ENCODE measurements at places on chromosomes 2 and 18. TPM values are rescaled to one million over a fixed set of nuclear protein-coding genes. Genes with fewer than 3 reads are reported as not detected.

SLC9A2 gene
- 0.02 TPM for total RNA-seq

CNRIP1 gene
- total RNA-seq: not detected

TMEM198 gene
- 11.6 TPM for total RNA-seq

UCN gene
- total RNA-seq: 0.36 TPM

GRCh38 chr2:201349601-201350000 lies 7.5 kb downstream of the FLACC1 start:
- no peak for DNase-seq

- DNase-seq: no peak
Observed at GRCh38 chr2:127187831-127188230, 32.3 kb downstream of the CYP27C1 start.

DNA sequence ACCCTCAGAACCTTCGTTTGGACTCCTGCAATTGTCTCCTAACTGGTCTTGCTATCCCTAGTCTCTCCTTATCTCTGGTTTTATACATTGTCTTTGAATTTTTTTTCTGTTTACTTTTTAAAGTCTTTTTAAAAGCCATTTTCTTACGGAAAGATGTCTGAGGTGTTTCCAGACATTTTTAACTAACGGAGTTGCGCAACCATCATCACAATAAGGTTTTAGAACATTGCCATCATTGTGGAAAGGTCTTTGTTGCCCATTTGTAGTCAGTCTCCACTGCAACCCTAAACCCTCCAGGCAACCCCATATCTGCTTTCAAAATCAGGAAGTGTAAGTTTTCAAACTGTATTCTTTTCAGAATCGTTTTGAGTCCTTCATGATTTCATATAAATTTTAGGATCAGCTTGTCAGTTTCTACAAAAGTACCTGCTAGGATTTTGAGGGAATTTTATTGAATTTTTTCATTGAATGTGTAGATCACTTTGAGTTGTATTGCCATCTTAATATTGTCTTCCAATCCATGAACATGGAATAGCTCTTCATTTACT lies 46.3 kb downstream of the ANKRD12 start:
- no peak for DNase-seq

DNA sequence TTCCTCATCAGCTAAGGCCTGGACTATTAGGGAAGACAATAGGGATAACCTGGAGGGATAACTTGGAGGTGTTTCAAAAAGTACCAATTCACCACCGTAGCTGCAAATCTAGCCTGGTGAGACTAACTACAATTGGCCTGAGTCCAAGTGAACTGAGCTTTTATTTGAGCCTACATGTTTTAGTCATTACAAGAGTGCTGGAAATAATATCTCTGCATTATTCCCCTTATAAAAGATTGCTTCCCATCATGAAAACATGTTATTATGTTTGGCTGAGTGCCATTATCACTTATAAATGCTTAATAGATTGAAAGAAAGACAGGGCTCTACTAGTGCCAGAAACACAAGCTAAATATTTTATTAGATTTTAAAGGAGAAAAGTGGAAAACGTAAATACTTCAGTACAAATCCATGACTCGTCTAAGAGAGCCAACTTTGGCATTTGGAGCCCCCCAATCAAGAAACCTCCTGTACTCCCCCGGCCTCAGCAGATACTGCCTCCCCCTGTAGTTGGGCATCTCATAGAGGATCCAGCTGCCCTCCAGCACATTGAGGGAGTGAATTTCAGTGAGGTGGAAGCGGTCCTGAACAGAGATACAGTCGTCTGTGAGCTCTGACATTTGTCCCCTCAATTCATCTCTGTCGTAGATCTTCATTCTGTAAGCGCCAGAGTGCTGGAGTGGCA lies 3.6 kb downstream of the CRYGB start:
- no peak for DNase-seq

GRCh38 chr2:120840795-120841487 lies 105.3 kb downstream of the GLI2 start:
- DNase-seq: no peak

DNA sequence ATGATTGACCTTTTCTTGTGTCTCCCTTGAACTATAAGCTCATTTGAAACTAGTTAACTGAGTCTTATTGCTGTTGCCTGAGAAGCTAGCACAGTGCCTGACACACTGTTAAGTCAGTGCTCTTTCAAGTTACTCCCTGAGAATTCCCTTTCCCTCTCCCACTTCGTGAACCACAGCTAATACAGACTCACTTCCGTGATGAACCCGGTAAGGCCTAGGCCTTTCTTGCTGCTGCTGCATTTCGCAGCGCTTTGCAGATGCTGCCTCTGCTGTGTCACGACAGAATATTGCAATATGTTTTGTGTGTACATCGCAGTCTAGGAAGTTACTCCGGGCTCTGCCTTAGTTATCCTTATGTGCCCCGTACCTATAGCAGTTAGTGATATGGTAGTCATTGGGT lies 42.8 kb downstream of the LIMS1 start:
- DNase-seq: no peak

DNA sequence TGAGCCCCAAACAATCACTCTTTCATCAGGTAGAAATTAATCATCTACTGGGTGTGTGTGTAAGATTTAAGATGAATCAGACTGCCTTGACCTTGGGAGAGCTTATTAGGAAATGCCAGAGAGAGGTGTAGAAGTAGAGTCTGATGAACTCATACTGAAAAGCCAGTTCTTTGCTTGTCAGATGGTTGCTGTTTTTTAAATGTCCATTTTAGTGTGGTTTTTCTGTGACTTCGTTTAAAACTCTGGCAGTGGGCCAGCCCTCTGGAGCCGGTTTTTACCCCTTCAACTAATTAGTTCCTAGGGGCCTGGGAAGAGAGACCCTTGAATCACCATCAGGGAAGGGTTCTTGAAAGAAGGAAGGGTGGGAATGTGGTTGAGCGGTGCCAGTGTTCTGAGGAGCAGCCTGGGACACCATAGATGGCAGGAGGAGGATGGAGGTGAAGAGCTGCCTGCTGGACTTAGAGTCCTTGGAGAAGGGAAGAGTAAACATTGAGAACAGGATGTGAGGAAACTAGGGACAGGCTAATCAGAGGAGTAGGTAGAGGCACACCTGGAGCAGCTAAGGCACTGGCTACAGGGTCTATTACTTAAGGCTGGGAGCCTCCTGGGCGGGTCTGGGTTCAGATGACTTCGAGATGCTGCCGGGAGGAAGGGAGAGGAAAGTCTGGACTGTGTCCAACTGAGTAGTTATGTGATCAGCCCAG lies 66.1 kb downstream of the LRRFIP1 start:
- DNase-seq: peak; percentile 64

- no peak for DNase-seq
Observed at GRCh38 chr18:61397222-61397621, 64.0 kb downstream of the CDH20 start.

- no peak for DNase-seq
Observed at GRCh38 chr2:238709325-238710025, 138.4 kb upstream of the TWIST2 start.

DNA sequence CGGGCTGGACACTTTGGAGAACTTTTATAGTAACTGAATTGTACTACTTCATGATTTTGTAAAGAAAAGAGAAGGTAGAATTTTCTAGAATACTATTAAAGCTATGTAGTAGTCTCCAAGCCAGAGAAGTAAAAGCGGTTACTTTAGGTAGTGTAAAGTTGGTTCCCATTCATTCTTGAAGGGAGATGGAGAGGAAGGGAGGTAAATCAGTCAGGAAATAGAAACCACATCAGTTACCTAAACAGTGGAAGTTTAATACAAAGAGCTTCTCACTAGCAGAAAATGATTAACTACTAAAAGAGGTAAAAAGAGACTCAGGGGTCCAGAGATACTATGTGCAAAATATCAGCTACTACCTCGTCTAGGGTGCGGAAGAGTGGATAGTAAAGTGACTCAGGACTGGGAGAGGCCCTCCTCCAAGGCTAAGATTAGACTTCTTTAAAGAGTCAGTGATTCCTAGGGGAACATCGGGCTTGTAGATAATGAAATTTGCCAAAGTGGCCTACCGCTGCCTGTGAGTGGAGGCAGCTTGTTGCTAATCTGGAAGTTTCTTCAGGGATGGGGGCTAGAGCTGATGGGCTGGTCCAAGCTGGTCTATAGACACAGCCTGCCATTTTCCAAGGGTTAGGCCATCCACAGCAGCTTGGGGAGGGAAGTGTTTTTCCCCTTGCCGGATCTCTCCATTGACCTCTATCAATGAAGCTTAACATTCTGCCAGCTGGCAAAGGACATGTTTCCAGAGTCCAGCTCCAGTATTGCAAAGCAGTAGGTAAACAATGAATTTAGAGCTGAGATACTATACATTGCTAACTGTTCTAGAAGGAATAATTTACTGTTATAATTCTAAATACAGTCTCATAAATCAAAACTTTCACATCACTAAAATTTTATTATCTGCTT lies 246.4 kb upstream of the BOD1L2 start:
- DNase-seq: no peak

DNA sequence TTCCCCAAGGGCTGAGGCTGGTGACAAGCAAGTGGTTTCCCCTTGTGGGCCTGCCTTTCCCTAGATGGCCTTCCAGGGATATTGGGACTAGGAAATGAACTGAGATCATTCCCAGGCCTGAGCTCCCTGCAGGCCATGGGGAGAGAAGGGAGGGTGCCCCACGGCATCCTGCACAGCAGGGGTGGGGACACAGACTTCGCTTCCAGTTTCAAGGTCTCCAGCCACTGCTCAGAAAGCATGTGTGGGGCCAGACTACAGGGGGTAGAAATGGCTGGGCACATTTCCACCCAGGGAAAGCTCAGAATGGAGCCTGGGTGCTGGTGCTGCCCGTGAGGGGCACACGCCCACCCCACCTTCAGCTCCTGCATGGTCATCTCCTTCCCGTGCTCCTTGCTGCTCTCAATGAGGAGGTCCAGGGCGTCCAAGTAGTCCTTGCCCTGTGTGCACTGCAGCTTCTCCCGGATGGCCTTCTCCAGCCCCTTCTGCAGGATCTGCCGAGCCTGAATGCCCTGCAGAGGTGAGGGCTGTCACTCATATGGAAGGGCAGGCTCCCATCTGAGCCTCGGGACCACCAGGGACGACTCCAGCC lies 13.2 kb downstream of the CYP26B1 start:
- DNase-seq: no peak

GRCh38 chr2:29694741-29695140 lies 226.6 kb downstream of the ALK start:
- DNase-seq: no peak

GRCh38 chr2:230666885-230667712 lies 45.5 kb upstream of the CAB39 start:
- DNase-seq: no peak

DNA sequence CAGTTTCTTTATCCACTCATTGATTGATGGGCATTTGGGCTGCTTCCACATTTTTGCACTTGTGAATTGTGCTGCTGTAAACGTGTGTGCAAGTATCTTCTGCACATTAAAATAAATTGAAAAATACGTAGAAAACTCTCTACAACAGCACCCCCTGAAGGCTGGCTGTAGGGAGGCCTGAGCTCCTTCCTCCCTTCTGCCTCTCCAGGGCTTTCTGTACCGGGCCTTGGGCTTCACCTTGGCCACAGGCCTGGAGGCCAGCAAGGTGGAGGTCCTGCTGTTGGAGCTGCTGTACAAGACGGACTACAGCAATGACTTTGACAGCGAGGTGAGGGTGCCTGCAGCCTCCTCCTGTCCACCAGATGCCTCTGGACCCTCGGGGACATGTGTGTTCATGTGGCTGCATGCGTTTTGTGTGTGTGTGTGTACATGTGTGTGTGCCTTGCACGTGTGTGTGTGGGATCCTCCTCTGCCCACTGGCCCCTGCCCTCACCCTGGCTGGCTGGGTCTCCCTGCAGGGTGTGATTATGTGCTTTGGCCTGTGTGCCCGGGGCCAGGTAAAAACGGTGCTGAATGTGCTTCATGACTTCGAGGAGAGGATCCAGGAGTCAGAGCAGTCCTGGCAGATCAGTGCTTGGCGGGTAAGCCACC lies 29.2 kb downstream of the MROH2A start:
- peak; percentile 21 for DNase-seq

DNA sequence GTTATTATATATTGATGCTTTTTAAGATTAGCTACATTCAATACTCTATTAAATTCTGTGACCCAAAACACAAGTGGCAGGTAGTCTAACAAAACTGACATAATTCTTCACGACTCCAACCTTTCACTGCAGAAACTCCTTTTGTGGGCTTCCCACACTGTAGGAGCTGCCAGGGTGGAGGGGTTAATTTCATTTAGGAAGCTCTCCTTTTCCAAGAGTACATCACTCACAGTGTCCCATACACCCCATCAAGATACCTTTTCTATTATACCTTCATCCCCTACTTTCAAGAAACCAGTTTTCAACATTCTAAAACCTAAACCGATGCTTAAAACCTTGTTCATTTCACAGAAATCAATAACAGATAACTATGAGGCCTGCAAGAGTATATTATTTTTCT lies 825 bp downstream of the THUMPD2 start:
- no peak for DNase-seq

Measured in HepG2 (cell line).